Suppressor macrophage treated with lipopolysaccharide for 1 hour (primary cell): ENCODE measurements at places on chromosomes 1 and 21.

DNA sequence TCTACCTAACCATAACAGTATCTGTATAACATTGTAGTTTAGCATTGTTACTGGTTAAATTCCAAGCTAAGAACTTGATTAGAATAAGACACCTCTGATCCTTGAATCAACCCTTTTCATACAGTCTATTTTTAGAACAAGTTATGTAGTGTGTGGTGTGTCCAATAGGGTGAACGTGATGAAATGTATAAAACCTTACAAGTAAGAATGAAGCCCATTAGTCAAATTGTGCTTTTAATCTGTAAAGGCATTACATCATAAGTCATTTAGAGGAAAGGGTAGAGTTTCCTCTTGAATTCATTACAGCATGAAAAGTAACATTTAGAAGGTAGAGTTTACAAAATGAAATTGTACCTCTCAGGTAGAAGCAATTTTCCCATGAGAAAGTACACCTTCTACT, 479.2 kb downstream of the LTN1 start:
- no peak for DNase-seq

DNA sequence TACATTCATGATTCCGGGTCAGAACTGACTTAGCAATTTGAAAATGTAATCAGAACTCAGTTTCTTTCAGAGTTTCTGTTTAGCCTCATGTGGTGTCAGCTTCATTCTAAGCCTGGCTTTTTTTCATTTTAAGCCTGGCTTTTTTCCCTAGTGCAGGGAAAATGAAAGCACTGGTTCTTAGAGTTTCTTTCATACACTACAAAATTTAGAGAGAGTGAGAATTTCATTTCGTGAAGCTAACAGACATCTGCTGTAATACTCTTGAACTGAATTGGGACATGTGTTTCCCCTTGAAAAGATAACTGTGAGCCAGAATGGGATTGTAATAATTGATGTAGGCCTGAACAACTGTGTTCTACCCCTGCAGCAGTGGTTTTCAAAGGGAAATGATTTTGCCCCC, 95.3 kb upstream of the KIAA0040 start:
- no peak for DNase-seq

GRCh38 chr1:245749053-245749452, 594.3 kb downstream of the KIF26B start:
- no peak for DNase-seq

GRCh38 chr21:34905218-34905537, 143.9 kb downstream of the RUNX1 start:
- DNase-seq = no peak
